Suprapubic skin (tissue), 4 donors: ENCODE measurements at places on chromosomes 2 and 18.

DNA sequence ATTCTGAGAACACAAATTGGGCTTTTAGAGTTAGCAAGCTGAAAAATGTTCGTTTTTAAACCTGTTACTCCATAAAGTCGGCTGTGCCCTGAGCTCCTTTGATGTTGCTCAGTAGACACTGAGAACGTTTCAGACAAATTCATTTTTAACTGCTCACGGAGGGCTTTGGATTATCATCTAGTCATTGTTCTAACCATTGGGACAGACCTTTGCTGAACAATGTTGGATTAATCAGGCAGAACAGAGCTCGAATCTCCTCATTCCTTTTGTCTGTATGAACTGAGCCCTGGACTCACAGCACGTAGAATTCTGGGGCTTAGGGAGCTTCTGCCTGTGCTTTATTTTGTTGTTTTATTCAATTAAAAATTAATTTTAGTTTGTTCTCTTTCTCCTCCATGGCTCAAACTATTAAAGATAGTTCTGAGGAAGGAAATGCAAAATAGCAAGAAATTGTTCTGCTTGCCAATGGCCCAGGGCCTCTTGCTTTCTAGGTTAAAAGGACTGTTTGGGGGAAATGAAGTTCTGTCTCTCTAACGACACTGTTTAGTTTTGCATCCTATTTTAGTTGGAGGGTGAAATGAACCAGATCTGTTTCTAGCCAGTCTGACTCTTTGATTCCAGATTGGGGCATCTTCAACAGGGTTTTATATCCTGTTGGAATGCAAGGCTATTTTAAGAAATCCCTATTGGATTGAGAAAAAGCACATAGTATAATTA, 114.7 kb upstream of the CXCR4 start:
- no peak for DNase-seq

GRCh38 chr18:47168913-47169312, 7.3 kb downstream of the IER3IP1 start:
- no peak for DNase-seq

DNA sequence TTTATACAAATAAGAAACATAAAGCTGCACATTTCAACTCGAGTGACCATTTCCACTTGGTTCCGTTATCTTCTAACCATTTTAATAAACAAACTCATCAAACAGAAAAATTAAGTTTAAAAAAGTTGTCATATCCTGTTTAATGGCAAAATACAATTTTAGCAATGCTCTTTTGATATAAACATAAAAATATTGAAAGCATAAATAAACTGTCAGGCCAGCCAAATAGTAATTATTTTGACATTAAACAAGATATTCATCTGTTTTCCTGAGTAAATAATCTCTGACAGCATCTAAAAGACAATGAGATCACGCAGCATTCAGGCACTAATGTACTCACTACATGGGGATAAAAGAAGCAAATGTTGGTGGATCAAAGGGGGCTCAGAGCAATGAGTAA, 145.3 kb upstream of the ATP5MC3 start:
- DNase-seq, result no peak

DNA sequence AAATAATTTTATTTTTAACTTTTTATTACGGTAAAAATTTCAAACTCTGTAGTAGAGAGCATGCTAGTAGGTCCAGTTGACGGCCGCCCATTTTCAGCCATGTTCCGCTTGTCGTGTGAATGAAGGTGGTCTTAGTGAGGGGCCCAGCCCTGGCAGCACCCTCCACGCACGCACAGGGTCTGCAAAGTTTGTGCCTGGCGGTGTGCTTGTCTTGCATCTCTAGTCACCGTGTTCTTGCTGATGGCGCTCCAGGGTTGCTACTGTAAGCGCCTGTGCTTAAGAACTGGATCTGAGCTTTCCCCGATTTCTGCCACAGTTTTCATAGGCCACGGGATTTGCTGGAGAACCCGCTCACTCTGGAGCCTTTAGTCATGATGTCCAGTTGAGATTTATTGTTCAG, 28.9 kb downstream of the LDLRAD4 start:
- peak; percentile 35 for DNase-seq

GRCh38 chr18:37497853-37498518, 67.6 kb downstream of the CELF4 start:
- no peak for DNase-seq

GRCh38 chr2:238743243-238744065, 104.4 kb upstream of the TWIST2 start:
- DNase-seq, result no peak

- DNase-seq, result no peak
Measured at GRCh38 chr2:125707611-125708010, 948.3 kb upstream of the GYPC start.

DNA sequence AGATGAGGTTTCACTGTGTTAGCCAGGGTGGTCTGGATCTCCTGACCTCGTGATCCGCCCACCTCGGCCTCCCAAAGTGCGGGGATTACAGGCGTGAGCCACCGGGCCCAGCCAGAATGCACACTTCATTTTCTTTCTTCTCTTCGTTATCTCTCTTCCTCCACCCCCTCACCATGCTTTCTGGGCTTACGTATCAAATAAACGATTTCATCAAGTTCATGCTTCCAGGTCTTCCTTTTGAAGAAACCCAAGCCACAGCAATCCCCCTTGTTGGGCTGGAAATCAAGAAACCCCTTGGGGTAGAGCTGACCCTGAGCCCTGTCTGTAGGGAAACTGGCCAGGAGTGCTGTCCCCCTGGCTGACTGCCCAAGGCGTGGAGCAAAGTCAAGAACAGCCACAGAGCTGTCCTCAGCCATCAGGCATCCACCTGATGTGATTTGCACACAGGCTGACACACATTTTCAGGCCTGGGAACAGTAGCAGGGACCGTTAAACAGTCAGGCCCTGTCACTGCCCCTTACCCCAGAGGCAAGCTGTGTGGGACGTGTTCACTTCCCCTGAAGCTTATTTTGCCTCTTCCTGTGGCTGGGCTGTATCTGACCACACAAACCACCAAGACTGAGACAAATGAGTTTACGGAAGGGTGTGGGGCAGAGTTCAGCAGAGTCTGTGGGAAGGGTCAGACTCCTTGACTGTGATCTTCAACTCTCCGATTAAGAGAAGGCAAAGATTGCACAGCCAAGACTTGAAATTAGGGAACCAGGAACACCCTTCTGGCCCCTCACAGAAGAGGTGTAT, 15.1 kb upstream of the NMUR1 start:
- DNase-seq, result no peak

DNA sequence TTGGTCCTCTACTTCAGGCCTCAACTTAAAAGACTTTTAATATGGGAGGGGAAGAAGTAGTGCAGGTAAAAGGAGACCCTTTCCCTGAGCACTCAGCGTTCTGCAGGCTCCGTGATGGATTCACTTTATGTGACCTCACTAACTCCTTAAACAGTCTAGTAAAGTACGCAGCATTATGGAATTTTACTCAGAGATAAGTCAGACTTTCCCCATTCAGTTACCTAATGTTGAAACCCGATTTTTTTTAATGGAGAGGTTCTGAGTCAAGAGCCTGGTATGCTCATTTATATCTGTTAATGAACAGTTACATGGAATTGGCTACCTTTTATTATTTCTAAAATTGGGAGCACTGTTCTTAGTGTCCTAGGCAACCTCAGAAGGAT, 34.1 kb downstream of the RASGRP3 start:
- DNase-seq, result no peak

DNA sequence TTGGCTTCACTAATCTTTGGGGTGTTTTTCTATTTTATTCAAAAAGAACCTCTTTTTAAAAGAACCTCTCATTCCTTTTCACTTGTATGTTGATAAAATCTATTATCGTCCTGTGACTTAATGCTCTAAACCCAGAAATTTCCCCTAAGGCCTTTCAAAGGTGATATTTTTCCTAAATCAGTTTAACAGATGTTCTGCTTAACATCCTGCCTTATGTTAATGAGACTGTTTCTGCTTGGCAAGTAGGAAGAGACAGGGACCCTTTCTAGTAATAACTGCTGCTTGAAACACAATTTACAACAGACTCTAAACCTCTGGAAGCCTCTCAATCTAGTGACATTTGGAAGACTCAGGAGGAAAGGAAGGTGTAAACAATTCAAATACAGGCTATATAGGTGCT, 128.8 kb downstream of the KCNJ3 start:
- DNase-seq, result no peak

GRCh38 chr2:192196421-192197194, 1.9 kb upstream of the TMEFF2 start:
- no peak for DNase-seq

DNA sequence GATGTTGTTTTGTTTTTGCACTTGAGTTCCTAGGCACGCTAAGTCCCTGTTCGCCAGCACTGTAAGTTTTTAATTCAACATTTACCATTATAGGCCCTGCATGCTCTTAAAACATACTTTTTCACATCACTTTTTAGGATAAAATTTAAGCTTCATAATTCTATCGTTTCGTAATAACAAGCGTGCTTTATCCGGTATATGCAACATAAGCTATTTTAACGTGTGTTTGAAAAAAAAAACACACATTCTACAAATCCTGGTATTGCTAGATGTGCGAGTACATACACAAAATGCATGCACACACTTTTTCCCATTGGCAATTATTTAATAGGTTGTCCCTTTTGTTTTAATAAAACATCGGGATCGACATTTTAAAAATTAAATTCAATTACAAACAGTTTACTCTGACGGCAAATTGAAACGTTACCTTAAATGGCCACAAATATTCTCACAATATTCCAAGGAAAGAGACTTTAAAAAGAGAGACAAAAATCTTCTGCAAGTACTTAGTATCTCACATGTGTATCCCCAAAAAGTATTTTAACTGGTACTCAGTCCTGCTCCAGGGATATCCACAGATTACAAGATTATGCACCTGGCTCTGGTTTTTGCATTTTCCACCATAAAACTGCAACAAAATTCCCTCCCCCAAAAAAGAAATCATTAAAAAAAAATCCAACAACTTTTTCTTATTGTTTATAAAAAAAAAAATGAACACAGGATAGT, 1.0 kb upstream of the TCF4 start:
- no peak for DNase-seq

DNA sequence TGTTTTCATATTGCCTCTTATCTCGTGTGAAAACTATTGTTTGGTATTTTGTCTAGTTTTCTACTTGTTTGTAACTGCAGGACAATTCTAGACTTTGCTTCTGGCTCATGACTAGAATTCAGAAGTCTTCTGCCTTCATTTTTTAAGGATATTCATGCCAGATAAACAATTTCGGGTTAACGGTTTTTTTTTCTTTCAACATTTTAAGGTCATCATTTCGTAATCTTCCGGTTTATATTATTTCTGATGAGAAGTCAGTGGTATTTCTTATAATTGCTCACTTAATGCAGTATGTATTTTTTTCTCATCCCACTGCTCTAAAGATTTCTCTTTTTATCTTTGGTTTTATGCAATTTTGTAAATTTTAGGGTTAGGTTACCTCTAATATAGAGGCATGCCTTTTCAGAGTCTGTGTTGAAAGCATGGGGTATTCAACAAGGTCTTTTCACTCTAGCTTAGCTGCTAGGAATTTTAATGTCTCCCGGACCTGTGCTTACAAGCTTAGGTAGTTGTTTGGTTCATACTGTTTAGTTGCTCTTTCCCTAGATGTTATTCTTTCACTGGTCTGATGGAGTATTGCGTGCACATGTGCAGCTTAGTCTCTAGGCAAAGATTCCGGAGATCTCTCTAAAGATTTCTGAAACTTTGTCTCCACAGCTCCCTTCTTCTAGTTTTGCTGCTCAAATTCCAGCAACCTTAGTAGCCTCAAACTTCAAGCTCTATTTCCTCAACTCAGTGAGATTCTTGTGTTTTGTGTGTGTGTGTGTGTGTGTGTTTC, 198.1 kb downstream of the MCFD2 start:
- DNase-seq, result no peak

DNA sequence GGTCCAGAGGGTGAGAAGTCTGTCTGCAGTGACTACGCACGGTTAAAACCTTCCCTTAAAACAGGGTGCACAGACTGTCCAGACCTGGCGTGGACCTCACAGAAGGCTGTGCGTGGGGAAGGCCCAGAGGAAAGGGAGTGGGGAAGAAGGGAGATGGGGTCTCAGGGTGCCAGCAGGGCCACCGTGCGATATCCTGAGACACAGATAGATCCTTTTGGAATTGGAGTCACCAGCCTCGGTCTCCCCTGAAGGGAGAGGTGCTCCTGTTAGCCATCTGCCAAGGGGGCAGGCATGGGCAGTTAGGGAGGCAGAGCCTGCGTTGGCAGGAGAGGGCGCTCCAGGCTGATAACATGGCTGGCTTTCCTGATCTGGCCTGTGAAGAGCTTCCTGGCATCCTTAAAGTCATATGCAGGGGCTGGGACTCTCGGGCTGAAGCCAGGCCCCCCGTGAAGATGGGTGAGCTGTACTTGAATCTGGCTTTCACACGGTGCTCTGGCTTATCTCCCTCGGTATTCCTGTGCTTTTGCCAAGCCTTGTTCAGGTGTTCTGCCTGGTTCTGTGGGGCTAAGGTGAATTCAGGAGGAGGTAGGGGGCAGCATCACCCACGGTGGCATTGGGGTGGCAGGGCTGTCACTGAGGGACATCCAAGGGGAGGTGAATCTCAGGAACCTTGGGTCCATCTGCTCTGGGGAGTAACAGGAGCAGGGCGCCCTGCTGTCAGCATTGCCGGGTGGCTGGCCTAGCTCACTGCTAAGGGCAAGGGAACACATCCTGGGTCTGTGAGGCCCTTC, 107.2 kb upstream of the SMAD2 start:
- DNase-seq, result peak; percentile 67

GRCh38 chr2:43332653-43333052, 106.2 kb upstream of the ZFP36L2 start:
- DNase-seq, result no peak

- DNase-seq, result no peak
Measured at GRCh38 chr2:237895544-237896506, 36.4 kb downstream of the RAMP1 start.

GRCh38 chr2:114170070-114170469, 272.4 kb upstream of the DPP10 start:
- no peak for DNase-seq

GRCh38 chr2:32941944-32942690, 4.6 kb upstream of the LTBP1 start:
- DNase-seq, result no peak

- no peak for DNase-seq
Measured at GRCh38 chr2:237519506-237520245, 32.6 kb downstream of the MLPH start.

- no peak for DNase-seq
Measured at GRCh38 chr2:131143803-131144202, 38.7 kb downstream of the PLEKHB2 start.

DNA sequence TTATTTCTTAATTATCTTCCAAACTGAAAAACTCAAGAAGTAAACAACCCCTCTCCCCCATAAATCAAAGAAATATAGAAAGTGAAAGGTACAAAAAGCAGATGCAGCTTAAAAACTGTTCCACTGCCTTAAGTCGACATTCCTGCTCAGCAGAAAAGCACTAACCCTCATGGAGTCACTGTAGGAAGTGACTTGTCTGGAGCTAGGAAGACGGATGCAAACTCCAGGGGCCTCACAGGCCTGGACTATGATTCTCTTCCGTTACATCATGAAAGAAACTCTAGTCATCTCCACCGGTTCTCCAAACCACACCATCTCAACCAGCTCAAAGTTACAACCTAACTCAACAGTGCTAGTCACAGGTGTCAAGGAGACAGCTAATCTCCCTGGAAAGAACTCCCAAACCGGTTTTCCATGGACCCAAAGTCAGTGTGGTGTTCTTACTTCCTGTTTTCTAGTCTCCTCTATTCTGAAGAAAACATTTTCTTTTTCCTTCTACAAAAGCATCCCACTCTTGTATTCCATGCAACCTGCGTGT, 128.4 kb downstream of the PIEZO2 start:
- DNase-seq, result no peak

GRCh38 chr2:173828189-173829142, 136.7 kb downstream of the SP3 start:
- DNase-seq, result no peak
